ENCODE measurements at places on chromosomes 4 and X.
A peak's percentile ranks its signal among the peaks of the same experiment; 100 is the strongest.

GRCh38 chr4:16245241-16245640 is 19.0 kb upstream of the TAPT1 start:
- DNase-seq: no peak

DNA sequence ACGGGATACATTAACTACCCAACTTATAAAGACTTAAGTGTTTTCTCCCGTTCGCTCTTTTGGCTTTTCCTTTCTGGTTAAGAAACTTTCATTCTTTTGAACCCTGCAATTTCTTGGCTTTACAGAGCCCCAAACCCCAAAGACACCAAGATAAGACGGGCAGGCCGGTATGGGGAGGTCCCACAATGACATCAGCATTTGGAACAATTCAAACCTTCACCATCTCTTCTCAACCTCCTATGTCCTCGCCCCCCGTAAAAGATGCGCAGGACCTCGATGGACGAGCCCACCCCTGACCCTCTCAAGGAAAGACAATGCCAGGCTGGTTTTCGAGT is 999 bp downstream of the ZNF518B start:
- DNase-seq: no peak

- DNase-seq: no peak
These were observed 180.1 kb downstream of the RAPGEF2 start for GRCh38 chr4:159282944-159283343.

DNA sequence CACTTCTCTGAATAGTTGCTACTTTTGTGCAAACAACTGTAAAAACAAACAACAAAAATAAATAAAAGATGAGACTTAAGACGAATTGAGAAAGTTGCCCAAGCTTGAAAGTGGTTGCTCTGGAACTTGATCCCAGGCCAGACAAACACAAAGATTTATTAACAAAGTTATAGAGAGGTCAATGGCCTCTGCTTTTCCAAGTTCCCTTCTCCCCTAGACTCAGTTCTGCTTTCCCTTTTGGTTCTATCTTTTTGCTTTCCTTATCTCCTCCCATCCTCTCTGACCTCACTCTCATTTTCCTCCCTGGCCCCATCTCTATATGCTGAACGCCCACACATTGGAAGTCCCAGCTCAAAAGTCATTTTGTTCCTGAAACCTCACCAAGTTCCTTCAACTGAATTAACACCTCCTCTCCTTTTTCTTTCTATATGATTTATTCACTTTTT is 82.7 kb downstream of the MXRA5 start:
- DNase-seq: peak; percentile 65

- DNase-seq: no peak
These were observed 200.4 kb upstream of the GYPA start for GRCh38 chr4:144340931-144341330.

DNA sequence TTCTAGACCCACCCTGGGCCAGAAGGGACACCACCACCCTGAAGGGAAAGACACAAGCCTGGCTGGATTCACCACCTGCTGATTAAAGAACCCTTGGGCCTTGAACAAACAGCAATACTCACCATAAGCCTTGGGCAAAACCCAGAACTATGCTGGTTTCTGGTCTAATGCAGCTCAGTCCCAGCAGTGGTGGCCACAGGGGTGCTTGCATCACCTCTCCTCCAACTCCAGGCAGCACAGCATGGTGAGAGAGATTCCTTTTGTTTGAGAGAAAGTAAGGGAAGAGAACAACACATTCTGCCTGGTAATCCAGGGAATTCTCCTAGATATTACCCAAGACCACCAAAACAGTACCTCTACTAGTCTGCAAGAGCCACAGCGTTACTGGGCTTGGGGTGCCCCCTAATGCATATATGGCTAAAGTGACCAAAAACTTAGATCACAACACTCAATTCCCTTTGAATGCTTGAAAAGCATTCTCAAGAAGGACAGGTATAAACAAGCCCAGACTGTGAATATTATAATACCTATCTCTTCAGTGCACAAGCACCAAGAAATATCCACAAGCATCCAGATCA is 25.7 kb downstream of the RNF128 start:
- DNase-seq: no peak

- DNase-seq: no peak
These were observed 15.4 kb downstream of the IGFBP7 start for GRCh38 chr4:57094832-57095223.

GRCh38 chr4:2304877-2305561 is 43.1 kb upstream of the MXD4 start:
- DNase-seq: no peak

DNA sequence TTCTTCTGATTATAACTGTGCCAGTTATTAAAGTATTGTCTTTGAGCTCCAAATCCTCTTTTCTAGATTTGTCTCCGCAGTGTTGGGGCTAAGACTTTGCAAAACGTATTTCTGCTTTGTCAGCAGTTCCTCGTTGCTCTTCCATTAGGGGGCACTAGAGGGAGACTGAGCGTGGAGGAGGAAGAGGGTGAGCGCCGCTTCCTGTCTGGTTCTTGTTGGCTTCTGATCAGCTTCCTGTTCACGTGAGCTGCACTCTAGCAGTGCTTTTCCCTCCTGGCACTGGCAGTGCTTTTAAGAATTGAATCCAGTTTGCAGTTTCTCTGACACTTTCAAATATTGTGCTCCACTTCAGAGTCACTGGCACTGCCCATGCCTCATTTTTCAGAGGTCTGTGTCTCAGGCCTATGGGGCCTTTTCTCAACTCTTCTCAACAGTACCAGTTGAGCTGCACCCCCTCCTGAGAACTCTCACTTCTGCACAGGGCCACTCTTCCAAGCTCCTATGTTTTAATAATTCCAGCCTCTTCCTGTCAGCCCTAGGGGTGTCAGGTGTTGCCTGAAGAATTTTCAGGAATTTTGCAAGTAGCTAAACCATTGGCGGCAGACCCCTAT is 54.4 kb upstream of the LCORL start:
- DNase-seq: peak; percentile 53

- DNase-seq: peak; percentile 81
These were observed 40.4 kb upstream of the TLR2 start for GRCh38 chr4:153643406-153644383.

- no peak for DNase-seq
These were observed 107.3 kb downstream of the ADRA2C start for GRCh38 chr4:3873408-3874027.

GRCh38 chr4:55096045-55096444 is 29.4 kb downstream of the KDR start:
- no peak for DNase-seq

DNA sequence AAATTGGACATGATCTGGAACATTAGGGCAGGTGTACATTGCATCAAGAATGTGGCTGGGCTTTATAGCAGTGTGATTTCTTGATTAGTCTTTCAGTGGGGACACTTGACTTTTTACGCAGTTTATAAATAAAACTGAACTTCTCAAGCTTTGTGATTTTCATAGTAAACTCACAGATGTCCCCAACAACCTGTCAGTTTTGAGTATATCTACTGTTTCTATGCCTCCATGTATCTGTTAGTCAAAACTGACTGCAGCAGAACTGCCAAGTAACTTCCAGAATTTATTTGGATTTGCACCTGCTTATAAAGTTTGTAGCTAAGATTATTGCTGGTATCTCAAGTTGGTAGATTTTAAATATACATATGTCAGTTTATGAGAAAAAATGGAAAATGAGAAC is 20.0 kb downstream of the PTTG2 start:
- DNase-seq: no peak

DNA sequence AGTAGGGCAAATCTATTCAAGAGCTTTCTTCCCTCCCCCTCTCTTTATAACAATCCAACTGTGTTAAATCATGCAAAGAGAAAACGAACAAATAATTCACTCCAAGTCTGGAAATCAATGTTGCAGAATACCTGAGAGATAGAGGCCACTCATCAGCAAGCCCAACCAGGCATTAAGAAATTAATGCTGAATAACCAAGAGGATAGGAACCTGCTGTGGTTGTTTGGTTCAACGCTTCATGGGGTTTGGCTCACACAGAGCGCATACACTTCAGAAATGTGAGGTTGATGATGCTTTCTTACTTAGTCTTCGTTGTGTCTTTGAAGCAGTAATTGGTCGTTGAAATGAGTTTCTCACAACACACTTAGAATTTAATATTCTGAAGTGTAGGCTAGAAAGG is 1540.0 kb upstream of the PABPC4L start:
- DNase-seq: no peak

- DNase-seq: peak; percentile 28
These were observed 57.3 kb downstream of the GSTCD start for GRCh38 chr4:105765690-105766407.

DNA sequence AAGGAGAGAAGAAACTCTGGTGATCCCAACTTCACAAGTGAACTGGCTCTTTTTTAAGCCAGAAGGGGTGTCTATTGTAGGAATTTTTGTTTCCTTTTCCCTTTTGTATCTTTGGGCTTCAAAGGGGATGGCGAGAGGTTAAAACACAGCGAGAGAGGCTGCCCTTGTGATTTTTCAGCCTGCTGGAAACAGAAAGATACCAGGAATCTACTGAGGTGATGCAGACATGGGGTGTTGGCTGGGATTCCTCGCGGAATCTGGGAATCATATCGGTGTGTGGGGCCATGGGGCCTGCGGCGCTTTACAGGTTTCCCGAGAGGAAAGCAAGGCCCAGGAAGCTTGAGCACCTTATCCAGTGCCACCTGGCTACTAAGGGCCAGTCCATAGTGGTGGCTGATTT is 99.4 kb upstream of the STX18 start:
- DNase-seq: no peak

DNA sequence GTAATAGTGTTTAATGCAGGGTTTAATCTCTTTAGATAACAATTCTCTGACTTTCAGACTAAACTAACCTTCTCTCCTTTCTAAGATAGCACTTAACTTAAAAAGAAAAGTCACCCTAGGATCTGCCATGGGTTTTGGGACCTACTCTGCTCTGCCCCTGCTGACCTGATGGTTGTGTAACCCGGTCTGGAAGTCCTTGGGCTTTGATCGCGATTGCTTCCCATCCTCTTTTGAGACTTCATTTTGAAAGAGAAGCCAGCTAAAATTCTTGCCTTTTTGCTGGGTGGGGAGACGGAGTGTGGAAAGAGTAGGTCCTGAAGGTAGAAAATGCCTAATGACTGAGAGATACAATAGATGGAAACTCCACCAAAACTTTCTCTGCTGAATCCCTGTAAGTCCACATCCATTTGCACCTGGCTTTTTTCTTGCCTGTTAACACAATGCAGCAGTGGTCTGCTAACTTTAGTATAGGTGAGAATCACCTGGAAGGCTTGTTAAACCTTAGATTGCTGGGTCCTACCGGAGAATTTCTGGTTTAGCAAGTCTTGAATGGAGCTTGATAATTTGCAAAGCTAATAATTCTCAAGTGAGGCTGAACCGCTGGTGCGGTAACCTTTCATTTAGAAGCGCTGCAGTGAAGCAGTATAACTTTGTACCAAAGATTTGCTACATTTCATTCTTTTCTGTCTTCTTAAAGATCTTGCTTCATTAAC is 45.6 kb upstream of the CCSER1 start:
- no peak for DNase-seq

DNA sequence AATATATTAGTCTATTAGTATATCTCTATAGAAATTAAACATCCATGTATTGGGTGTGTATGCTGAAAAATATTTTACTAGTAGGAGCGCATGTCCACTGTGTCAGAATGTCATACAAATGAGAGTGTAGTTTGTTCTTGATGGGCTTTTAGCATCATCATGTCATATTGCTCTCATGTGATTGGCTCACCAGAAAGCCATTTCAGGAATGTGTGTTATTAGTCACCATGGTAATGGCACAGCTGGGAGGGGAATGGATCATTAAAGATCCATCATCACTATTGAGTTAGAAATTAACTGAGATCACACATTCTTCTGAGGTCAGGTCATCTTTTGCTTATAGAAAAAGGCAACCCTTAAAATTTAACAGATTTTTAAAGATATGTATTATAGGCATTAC is 77.3 kb downstream of the PHEX start:
- DNase-seq: no peak

DNA sequence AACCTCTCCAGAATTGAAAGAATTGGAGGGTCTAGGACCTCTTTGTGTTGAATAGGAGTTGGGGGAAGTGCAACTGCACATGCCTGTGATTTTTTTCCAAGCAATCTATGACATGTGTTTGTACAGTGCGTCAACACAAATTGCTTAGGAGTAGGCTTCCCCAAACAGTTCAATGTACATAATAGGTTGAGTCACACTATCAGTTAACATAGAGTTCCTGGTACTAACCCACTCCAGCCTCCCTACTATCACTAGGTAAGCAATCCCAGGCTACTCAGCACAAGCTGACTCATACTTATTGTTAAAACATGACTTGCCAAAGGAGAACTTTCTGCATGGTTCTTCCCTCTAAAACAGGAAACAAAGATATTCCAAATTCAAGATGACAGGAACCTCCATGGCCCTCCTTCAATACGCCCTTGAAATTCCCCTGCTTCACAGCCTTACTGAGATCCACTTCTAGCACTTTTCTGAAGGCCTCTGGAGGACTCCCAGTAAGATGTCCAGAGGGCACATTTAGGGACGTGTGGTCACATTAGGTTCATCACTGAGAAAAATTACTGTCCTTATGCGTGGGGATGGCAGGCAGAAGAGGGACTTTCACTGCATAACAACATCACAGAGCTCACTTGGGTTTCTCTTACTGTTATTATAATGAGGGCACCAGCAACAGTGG is 8.4 kb upstream of the VSIG1 start:
- DNase-seq: no peak

DNA sequence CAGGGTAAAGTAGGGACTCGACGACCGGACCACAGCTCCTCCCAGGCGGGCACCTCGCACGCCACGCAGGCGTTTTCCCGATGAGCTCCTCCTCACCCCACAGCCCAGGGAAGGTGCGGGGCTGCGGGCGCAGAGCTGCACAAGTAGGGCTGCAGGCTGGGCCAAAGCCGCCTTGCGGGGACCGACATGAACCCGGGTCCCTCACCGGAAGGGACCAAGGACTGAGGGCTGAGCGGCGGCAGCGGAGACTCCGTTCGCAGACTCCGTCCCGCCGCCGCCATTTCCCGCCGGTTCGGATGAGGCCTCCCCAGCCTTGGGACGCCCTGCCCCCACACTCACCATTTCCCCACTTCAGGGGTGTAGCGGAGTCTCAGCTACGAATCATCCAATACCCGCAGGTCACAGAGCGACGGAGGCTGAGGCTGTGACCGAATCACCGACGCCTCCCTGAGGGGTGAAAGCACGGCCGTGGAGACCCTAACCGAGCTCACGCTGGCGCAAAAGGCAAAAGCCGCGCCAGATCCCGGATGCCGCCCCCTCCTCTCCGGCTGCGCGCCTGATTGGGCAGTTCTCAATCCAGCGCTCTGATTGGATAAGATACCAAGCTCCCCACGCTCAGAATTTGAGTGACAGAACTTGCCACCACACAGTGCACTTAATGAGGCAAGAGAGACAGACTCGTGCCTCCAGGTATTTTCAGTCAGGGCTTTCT is at the start of gene ZNF732:
TSS of gene ZNF732 (minus strand) at position 506 of the 712 bp plus-strand sequence. CDS start at position 342, 164 bp downstream.
- DNase-seq: no peak
